Caco-2 (cell line): ENCODE measurements at places on chromosomes 16 and 17. TPM values are rescaled to one million over a fixed set of nuclear protein-coding genes. Genes with fewer than 3 reads are reported as not detected.

DNA sequence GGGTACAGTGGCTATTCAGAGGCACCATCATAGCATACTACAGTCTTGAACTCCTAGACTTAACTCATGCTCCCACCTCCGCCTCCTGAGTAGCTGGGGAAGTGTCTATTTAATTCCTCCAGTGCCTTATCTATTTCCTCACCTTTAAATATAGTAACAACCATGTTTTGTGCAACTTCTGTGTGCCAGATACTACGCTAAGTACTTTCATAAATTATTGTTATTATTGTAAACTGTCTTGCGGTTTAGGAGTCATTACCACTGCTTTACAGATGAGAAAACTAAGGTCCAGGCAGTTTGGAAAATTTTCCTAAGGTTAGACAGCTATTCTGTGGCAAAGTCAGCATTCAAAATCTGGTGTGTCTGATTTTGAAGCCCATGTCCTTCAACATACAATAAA, 359.1 kb upstream of the XYLT1 start:
- DNase-seq = no peak

DNA sequence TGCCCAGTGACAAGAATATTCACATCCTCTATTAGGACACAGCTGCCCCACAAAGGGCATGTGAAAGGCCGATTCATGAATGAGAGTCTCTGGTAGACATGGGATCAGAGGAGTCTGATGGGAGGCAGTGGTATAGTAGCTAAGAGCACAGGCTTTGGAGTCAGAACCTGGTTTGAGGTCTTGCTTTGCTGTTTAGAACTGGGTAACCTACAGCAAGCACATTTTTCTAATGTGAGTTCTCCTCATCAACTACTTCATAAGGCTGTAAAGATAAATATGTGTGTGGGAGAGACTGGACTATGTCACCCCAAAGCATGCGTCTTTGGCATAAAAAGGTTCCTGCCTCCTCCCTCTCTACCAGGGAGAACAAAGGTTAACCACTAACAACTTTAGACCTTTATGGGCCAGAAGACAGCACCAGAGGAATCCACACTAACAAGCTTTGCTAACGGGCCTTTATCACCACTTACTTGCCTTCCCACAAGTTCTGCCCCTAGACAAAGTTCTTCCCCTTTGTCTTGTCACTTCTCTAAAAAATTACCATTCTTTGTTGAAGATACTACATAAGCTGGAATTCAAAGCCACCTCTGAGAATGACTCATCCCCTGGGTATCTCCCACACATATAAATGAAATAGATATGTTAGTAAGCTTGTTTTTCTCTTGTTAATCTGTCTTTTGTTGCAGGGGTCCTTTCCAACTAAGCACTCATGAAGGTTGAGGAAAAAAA, 21.1 kb downstream of the CDR2 start:
- peak; percentile 53 for DNase-seq

- DNase-seq = no peak
Observed at GRCh38 chr17:3710951-3711383, 12.7 kb upstream of the HASPIN start.

DNA sequence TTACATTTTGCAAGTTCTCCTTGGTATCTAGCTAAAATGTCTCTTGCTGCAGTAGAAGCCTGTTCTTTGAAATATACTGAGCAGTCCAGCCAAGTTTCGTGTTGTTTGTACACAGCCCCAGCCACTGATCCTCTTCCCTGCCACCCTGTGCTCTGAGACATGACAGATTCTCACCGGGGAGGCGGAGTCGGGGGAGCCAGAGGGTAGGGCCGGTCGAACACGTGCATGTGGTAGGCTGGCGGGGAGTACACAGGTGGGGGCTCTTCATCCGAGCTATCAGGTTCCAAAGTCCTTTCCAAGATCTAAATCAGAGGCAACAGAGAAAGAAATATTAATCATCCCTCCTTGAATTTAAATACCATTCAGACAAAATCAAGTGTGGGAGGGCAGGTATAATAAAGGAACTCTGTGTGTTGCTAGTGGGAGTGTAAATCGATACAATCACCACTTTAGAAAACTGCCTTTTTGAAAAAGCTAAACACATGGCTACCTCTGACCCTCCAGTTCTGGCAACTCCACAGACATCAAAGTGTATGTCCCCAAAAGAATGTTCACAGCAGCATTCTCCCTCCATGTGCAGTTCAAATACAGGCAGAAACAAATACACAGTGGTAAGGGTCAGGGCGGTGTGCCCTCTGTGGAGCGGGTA, 29.7 kb upstream of the MRPS23 start:
- peak; percentile 66 for DNase-seq

DNA sequence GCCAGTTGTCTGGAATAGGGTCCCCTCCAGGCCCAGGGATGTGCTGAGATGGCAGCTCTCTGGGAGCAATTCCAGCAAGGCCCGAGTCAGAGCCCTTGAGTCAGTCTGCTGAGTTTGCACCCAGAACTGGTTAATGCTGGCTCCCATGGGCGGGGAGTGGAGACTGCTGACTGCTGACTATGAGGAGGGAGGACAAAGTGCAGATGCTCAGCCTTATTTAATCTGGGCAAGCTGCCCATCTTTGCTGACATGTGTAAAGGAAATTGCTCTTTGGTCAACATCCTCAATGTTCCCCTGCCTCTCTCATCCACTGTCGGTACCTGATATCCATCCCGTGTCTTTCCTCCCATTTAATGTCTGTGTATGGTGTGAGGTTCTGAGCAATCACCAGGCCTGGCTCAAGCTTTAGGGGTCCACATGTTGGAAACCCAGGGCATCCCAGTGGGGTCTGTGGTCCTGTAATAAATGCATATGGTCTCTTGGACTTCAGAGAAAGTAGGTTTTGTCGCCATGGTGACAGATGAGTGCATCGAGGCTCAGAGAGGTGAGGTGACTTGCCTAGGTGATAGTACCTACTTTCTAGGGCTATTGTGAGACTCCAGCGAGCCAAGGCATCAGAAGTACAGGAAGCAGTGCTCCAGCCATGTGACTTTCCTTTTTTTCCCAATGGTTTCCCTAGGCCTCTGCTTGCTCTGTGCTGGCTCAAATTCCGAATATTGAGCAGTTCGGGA, 20.0 kb upstream of the RNF135 start:
- DNase-seq = peak; percentile 49

GRCh38 chr16:82195917-82196494, 26.0 kb upstream of the MPHOSPH6 start:
- DNase-seq = no peak

DNA sequence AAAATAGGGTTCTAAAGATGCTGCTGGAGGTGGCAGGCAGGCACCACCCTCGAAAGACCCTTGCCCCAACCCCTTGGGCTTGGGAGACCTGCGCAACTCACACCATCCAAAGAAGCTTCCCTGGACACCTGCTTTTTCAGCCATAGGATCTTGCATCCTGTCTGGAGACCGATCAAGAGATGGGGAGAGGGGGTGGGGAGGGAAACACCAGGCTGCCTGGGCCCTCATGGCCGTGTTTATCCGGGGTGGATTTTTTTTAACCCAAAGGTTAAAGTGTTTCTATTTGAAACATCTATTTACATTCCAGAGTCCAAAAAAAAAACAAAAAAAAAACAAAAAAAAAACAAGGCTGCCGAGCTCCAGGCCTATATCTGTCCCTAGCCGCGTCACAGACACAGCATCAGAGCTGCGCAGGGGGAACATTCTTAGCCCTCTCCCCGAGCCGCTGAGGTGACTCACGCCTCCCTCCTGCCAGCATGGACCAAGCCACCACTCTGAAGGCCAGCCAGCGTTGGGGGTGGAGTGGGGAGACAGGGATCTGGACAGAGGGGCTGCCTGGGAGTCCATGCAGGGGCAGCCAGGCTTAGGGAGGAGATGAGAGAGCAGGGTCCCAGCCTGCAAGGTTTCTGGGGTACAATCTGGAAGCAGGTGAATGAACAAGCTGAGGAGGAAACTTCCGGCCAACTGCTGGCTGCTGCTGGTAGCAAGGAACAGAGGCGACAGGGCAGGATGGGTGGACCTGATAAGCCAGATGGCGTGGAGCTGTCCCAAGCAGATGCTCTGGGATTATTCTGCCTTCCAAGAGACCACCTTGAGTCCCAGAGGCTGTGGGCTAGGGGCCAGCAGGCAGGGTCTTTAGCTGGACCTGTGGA, 14.8 kb downstream of the HDAC5 start:
- DNase-seq = peak; percentile 82

- no peak for DNase-seq
Observed at GRCh38 chr16:102060-102855, 24.2 kb downstream of the MPG start.

DNA sequence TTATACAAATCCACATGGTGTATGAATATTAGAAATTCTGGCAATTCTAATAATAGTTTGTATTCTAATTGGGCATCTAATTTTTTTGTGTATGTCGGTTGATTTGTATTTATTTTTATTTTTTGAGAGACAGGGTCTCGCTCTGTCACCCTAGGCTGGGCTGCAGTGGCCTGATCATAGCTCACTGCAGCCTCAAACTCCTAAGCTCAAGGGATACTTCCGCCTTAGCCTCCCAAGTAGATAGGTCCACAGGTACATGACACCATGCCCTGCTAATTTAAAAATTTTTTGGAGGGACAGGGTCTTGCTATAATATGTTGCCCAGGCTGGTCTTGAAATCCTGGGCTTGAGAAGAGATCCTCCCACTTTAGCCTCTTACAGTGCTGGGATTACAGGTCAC, 104.6 kb downstream of the TRIM37 start:
- DNase-seq = no peak

DNA sequence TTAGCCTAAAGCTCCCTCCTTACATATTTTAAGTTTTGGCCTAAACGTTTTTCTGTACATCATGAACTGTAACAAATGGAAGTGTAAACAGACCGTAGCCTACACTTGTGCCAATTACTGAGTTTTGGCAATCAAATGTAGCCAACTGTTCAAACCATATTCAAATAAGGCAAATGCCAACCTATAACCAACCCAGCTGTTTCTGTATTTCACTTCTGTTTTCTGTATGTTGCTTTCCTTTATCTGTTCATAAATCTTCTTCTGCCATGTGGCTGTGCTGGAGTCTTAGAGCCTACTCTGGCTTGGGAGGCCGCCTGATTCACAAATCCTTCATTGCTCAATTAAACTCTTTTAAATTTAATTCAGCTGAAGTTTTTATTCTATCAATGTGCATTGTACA, 6.9 kb upstream of the C16orf78 start:
- no peak for DNase-seq

GRCh38 chr17:19497624-19498023, 36.0 kb upstream of the SLC47A1 start:
- no peak for DNase-seq

DNA sequence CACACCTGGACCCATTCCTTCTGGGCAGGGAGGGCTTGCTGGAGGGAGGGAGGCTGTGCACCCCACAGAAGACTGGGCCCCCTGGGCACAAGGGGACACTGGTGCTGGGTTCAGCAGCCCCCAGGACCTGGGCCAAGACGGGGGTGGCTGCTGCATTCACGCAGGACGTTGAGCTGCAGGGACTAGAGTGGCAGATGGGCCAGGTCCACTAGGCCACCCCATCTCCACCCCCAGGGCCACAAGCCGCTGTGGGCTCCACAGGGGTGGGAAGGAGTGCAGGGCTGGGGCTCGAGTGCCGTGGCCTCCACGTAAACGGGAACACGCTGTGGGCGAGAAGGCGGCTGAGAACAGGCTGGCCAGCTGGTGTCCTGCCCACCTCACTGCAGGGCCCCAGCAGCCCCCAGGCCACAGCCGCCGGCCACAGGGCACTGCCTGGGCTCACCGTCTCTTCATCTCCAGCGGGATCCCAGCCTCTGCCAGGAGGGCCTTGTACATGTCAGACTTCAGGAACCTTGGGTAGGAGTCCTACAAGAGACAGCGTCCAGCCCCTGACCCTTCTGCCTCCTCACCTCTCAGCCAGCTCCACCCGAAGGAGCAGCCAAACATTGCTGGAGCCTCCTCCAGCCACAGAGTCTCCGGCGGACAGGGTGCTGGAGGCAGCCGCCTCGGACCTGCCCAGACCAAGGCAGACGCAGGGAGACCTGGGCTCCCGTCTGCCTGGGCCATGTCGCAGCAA, 6.5 kb downstream of the RGS11 start:
- DNase-seq = no peak

GRCh38 chr16:79609861-79610260, 9.3 kb upstream of the MAF start:
- no peak for DNase-seq

DNA sequence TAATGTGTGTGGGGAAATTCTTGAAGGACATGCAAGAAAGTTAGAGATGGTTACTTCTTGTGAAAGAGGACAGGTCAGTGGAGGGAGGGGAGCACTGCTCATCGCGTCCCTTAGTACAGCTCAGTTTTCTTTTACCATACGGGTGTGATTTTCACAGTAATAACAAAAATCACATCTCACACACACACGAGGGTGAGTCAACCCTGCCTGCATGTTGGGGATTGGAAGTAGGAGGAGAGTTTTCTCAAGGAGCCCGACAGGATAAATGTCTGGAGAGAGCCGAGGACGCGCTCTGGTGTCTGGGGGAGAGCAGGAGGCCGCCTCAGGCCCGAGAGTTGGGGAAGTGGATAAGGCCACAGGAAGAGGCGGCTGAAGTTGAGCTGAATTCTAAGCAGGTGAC, 16.4 kb downstream of the PLCD3 start:
- DNase-seq = no peak

DNA sequence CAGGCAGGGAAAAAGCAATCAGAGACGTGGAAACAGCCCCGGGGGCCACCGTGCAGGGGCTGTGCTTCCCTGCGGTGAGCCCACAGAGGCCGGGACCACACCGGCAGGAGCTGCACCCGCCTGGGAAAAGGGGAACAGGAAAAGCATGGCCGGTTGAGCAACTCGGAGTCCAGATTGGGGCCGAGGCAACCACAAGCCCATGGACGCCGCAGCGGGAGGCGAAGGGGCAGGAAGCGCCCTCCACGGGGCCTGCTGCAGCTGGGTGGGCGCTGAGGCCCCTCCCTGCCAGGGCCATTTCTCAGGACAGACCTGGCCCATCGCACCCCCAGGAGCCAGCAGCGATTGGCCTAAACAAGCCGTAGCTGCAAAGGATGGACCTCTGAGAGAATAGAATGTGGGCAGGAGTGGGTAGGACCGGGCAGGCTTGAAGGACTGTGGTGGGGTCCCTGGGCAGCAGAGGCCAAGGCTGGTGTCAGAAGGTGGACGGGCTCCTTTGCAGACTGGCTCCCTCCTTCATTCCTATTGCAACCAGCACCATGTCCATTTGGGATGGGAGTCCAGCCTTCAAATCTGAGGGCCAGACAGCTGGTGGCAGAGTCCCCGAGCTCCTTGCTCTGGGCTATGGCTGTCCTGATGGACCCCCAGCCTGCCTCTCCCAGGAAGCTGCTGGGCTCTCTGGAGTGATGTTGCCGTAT, 30.4 kb downstream of the COX4I1 start:
- no peak for DNase-seq

The KRT24 gene
- total RNA-seq = 0.16 TPM in 1 of 2 replicates, not detected in the other

The LRRC59 gene
- 324 and 336 TPM in 2 replicates for total RNA-seq

The TBX6 gene
- total RNA-seq = 1.1 and 1.6 TPM in 2 replicates

The NATD1 gene
- 14.4 and 18.4 TPM in 2 replicates for total RNA-seq

The LHX1 gene
- total RNA-seq = 0.37 TPM in 1 of 2 replicates, not detected in the other

The MGAT5B gene
- 8.9 and 9.1 TPM in 2 replicates for total RNA-seq

The VWA3A gene
- not detected in 2 replicates for total RNA-seq

The KRTAP9-2 gene
- total RNA-seq = not detected in 2 replicates

The EIF3C gene
- 777 and 841 TPM in 2 replicates for total RNA-seq

The PPP1R27 gene
- 0.93 TPM in 1 of 2 replicates, not detected in the other for total RNA-seq

The PRR15L gene
- 24.3 and 30.5 TPM in 2 replicates for total RNA-seq

The KCNJ18 gene
- not detected in 2 replicates for total RNA-seq

The ACE gene
- total RNA-seq = 1.7 and 3.4 TPM in 2 replicates

The KCNJ2 gene
- total RNA-seq = 0.70 and 1.0 TPM in 2 replicates

The DPEP2 gene
- not detected in 2 replicates for total RNA-seq

The KRT15 gene
- total RNA-seq = 5.3 and 10.5 TPM in 2 replicates

The PRAC1 gene
- total RNA-seq = not detected in 2 replicates

The HS3ST3A1 gene
- total RNA-seq = 0.51 TPM in 1 of 2 replicates, not detected in the other

The ABCC11 gene
- 0.21 and 0.34 TPM in 2 replicates for total RNA-seq
